ENCODE measurements at places on chromosomes 7 and 10. TPM values are rescaled to one million over a fixed set of nuclear protein-coding genes. Genes with fewer than 3 reads are reported as not detected.

The TAC1 gene
- not detected for total RNA-seq

The LIPM gene
- not detected for total RNA-seq

The LRRD1 gene
- not detected for total RNA-seq

The GPAM gene
- 6.3 TPM for total RNA-seq

The AS3MT gene
- 2.1 TPM for total RNA-seq

The ZPBP gene
- total RNA-seq = not detected

The FAM24B gene
- total RNA-seq = 0.42 TPM

The RNF148 gene
- not detected for total RNA-seq

Data from airway epithelial cell (primary cell).